ENCODE measurements at places on chromosomes 16 and 17.

GRCh38 chr17:77769215-77769614 lies 189.3 kb upstream of the TNRC6C start:
- no peak for DNase-seq

- DNase-seq = no peak
These were observed 37.5 kb upstream of the CIBAR2 start for GRCh38 chr16:85149776-85150175.

GRCh38 chr16:77430787-77431585 lies 3.8 kb downstream of the ADAMTS18 start:
- no peak for DNase-seq

DNA sequence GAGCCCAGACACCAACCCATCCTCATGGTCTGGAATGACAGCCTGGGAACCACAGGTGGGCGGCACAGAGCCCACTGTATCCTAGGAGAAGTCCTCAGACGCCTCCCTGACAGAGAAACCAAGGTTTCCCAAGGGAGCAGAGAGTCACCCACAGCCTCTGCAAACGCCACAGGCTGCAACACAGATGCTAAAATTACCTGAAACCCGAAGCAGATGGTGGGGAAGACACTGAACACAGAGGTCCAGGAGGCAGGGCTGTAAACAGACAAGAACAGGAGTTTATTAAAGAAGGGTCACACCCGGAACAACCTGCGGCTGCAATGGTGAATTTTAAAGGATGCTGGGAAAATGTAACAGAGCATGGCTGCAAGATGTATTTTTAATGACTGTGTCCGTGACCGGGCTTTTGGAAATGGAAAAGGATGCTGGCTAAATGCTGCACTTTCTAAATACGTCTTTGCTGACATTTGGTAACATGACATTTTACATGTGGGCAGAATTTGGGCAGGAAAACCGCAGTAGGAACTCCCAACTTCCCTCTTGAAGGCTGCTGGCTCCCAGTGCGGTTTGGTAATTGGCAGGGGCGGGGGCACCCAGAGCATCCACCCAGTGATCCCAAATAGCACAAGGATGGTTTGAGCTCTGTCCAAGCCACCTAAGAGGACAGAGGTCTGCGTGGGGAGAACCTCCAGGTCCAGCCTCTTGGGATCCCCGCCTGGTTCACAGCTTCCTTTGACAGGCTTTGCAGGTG lies 13.1 kb downstream of the SLC38A8 start:
- no peak for DNase-seq

GRCh38 chr16:53816211-53816836 lies 112.4 kb downstream of the FTO start:
- DNase-seq = no peak

DNA sequence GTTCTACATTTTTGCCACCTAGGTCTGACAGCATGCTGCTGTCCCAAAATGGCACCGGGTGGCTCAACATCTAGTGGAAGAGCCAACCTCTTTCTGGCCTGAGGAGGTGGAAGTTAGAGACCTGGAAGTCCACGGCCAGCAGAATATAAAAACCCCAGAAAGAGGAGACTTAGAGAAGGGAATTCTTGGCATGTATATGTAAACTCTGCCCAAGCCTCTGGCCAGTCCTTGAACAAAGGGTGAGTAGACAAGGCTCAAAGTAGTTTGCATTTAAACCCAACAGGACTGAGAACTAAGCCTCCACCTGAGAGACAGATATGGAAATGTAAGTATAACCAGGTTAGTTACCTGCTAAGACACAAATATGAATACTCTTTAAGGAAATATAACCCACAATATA lies 210.3 kb downstream of the GRIN2A start:
- DNase-seq = no peak

GRCh38 chr17:4833941-4834680 lies 971 bp downstream of the MINK1 start:
- DNase-seq = no peak

DNA sequence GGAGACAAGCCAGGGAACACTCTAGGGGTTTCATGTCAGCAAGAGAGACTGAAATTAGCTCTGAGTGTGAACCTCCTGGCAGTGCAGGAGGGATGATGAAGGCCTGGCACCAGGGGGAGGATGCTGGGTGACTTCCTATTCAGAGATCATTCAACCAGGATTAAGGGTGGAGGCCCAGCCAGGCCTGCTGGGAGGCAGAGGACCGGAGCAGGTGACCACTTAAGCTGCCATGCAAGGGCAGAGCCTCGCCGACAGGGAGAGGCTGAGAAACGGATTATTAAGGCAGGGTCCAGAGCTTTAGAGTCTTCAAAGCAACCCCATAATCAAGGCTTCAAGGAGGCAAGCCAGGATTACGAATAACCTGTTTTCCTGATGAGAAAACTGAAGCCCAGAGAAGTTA lies 10.6 kb upstream of the SRCIN1 start:
- no peak for DNase-seq

DNA sequence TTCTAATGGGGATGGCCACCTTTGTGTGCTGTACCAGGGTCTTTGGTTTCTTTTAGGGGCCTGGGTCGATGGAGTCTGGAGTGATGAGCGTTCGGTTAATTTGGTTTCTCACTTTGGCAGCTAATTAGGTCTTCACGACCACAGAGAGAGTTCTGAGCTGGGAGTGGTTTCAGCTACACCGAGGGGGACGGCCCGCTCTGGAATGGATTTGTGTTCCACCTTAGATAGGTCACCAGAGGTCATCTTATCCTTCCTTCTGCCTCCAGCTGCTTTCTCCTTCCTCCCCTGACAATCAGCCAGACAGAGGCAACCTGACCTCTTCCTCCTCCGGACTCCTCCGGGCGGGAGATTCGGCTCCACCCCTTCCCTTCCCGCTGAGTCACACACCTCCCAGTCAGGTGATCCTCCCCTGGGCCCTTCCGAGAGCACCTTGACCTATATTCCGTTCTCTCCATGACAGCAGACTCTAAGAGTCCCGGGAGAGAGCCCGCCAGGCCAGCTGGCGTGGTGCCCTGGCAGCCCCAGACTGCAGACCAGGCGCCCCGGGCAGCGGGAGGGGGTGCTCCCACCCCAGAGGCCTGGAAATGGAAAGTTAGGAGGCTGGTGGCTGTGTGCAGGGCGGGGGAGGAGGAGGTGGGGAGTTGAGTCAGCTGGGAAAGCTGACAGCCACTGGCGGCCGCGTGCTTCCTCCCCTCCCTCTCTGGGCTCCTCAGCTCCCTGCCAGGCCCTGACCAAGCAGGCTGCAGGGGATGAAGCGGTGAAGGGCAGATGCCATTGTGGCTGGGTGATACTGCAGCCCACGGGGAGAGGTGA lies 44.7 kb downstream of the CHD9 start:
- peak; percentile 20 for DNase-seq

GRCh38 chr17:8041249-8041928 lies 2.5 kb downstream of the ALOX15B start:
- no peak for DNase-seq

DNA sequence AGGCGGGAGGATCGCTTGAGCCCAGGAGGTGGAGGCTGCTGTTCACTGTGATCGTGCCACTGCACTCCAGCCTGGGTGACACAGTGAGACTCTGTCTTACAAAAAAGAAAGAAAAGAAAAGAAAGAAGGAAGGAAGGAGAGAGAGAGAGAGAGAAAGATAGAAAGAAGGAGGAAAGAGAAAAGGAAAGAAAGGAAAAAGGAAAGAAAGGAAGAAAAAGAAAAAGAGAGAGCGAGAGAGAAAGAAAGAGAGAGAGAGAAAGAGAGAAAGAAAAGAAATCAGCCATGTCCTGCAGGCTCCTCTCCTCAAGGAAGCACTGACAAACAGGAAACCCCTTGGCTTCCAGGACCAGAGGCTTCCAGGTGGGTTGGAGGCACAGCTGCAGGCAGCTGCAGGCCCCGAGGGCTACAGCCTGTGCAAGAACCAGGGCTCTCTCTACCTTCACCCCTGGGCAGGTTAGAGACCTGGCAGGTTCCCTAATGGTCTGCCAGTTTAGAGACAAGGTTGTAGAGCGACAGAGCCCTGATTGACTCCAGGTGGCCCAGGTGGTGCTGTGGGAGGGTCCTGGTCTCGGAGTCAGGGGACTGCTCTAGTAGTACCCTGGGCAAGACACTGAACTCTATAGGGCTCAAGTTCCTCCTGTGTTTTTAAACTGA lies 53.8 kb downstream of the PECAM1 start:
- DNase-seq = no peak

- DNase-seq = no peak
These were observed 29.6 kb downstream of the NTN1 start for GRCh38 chr17:9050801-9051401.

DNA sequence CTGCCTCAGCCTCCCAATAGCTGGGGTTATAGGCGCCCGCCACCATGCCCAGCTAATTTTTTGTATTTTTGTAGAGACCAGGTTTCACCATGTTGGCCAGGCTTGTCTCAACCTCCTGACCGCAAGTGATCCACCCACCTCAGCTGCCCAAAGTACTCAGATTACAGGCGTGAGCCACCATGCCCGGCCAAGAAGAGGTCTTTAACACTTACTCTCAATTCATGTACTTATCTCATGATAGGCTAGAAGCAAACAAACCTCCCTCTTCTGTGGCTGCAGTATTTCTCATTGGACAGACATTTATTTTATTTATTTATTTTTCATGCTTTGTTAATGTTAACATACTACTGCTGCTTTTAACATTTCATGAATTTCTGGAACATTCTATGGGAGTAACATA lies 7.0 kb upstream of the NT5C start:
- no peak for DNase-seq

- DNase-seq = no peak
These were observed 72.1 kb upstream of the HAS3 start for GRCh38 chr16:69033151-69033949.

GRCh38 chr16:65648101-65648500 lies 526.2 kb upstream of the CDH11 start:
- DNase-seq = no peak

DNA sequence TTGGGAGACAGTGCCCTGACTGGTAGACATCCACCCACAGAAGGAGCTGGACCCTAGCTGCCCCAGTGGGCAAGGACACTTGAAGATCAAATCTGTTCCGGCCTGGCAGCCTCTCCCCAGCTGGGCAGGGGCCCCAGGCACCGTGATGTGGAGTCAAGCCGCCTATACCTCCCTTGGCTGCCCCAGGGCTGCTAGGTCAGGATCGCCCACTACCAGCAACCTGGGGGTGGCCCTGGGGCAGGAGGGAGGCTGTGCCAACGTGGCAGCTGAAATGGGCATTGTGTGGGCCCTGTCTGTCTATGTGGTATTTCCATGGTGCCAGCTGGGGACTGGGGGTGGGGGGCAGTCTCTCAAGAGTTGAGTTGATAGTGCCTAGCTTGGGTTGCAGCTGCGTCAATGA lies 941 bp downstream of the PDK2 start:
- no peak for DNase-seq

DNA sequence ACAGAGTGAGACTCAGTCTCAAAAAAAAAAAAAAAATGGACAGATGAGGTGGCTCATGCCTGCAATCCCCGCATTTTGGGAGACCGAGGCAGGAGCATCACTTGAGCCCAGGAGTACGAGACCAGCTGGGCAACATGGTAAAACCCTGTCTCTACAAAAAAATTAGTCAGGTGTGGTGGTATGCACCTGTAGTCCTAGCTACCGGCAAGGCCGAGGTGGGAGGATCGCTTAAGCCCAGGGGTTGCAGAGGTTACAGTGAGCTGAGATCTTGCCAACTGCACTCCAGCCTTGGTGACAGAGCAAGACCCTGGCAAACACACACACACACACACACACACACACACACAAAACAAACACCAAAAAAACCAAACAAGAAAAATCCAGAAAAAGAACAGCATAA lies 7.7 kb upstream of the ENGASE start:
- no peak for DNase-seq

DNA sequence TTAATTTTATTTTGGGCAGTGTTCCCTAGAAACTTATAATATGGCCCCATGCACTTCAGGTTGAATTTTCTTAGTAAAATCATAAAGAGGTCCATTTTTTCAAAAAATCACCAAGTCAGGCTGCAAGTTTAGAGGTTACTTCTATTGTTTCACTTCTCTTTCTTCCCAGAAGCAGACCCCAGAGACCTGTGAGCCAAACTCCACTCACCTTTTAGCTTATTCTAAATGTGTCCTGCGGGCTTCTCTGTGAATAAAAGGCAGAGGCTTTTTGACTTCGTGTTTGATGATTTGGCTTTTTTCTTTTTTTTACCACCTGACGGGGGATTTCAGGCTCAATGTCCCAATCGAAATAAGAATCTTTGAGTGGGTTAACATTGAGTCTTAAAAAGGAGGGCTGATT lies 7.4 kb downstream of the PRKCB start:
- no peak for DNase-seq

GRCh38 chr16:83967838-83968305 lies at the start of gene NECAB2:
TSS of gene NECAB2 (plus strand) at chr16:83968244. CDS start at chr16:83968649, 405 bp downstream.
- no peak for DNase-seq

DNA sequence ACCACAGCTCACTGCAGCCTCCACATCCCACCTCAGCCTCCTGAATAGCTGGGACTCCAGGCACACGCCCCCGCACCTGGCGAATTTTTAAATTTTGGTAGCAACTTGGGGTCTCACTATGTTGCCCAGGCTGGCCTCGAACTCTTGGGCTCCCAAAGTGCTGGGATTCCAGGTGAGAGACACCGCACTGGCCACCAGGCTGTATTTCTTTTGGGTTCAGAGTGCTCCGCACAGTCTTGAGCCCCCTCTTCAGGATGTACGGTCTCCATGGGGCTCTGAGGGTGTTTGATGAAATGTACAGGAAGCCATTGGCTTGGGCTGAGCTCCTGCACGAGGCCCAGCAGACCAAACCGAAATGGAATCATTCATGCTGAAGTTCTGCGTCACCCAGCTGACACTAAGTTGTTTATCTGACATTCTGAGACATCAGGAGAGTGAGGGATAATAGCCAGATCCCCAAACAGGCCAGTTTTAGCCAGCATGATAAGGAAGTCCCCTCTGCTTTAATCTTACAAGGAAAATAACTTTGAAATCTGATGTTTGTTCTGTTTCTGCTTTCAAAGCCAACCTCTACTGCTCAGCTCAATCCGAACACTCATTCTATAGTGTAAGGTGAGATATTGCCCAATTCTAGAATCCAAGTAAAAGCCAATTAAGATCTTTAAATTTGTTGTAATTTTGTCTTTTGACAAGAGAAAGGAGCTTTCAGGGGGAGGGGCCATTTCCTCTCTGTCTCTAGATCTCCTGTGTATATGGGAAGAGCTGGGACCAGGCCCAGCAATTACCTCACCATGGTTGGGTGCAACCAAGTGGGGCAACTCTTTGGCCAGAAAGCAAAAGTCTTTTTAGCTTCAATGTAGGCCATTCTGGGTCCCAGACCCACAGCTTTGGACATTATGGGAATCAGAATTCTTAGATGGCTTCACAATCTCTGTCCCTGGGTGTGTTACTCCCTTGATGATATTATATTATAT lies 23.7 kb downstream of the GPR142 start:
- no peak for DNase-seq

GRCh38 chr16:75965504-75966374 lies 239.4 kb upstream of the CPHXL start:
- DNase-seq = no peak

GRCh38 chr16:53773150-53773846 lies 69.3 kb downstream of the FTO start:
- no peak for DNase-seq

- no peak for DNase-seq
These were observed 388.5 kb downstream of the XYLT1 start for GRCh38 chr16:17082095-17082882.

GRCh38 chr17:57530026-57530425 lies 215.1 kb downstream of the CCDC182 start:
- DNase-seq = no peak

GRCh38 chr17:39027455-39028035 lies 60.3 kb upstream of the FBXO47 start:
- DNase-seq = no peak

GRCh38 chr17:10162096-10162495 lies 36.3 kb downstream of the GAS7 start:
- no peak for DNase-seq

GRCh38 chr17:54662978-54663876 lies 237.4 kb upstream of the TOM1L1 start:
- no peak for DNase-seq
